NCI-H69 (cell line): ENCODE measurements at places on chromosomes 4 and X.

DNA sequence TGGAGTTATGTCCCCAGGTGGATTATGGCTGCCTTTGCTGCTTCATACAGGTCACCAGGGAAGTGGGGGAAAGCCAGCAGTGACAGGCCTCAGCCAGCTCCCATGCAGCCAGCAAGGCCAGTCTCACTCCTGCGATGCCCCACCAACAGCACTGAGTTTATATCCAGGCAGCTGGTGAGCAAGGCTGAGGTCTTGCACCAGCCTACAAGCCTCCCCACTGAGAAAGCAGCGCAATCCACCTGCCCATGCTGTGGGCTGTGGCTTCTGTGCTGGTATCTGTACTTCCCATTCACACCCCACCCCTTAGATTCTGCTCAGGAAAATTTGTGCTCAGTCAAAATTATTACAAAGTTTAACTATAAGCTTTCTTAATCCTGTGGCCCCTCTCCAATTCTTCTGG, 153.5 kb downstream of the HHIP start:
- no peak for DNase-seq

GRCh38 chrX:9873952-9874351, 87.7 kb downstream of the SHROOM2 start:
- peak; percentile 50 for DNase-seq

- no peak for DNase-seq
Observed at GRCh38 chr4:99310389-99310788, 10.8 kb downstream of the ADH1B start.

GRCh38 chrX:41338436-41338835, 4.5 kb downstream of the DDX3X start:
- DNase-seq = no peak

- DNase-seq = peak; percentile 20
Observed at GRCh38 chrX:109632906-109633504, 8.0 kb upstream of the KCNE5 start.

DNA sequence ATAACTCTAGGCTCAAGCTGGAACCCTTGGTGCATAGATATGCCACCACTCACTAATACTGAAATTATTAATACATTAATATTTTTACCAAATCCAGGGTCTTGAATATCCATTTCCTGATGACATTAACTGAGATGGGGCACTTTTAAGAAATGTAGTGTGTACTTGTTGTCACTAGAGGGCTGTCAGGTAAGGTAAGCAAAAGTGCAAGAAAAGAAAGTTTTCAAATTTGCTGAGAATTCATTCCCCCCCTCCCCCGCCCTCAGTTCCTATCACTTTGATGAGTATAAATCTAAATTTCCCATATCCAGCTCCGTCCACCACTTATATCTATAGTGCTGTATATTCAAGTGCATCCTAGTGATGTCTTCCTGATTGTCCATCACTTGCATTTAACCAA, 20.5 kb upstream of the WDR44 start:
- no peak for DNase-seq

DNA sequence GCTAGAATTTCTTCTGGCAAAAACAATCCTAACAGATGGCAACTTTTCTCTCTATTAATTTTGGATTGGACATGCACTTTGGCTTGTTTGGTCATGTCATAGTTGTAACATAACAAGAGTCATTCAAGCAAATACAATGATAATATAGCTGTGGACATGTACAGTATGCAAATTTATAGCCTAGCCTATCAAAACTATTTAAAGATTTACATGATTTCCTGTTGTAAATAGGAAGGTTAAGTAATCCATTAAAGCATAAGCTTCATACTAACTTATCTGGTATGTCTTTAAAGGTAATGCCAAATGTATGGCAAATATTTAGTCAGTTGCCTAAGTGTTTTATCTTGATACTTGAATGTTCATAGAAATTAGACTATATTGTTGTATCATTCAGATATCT, 45.3 kb downstream of the RPA4 start:
- DNase-seq = no peak

DNA sequence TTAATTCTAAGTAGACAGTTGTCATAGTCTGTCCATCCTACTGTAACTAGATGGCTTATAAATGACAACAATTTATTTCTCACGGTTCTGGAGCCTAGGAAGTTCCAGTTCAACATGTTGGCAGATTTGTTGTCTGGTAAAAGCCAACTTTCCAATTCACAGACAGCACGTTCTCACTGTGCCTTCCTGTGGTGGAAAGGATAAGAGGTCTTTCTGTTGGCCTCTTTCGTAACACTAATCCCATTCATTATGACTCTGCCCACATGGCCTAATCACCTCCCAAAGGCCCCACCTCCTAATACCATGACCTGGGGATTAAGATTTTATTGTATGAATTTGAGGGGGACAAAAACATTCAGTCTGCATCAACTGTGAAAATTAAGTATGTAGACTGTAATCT, 83.2 kb downstream of the GALNTL6 start:
- no peak for DNase-seq

DNA sequence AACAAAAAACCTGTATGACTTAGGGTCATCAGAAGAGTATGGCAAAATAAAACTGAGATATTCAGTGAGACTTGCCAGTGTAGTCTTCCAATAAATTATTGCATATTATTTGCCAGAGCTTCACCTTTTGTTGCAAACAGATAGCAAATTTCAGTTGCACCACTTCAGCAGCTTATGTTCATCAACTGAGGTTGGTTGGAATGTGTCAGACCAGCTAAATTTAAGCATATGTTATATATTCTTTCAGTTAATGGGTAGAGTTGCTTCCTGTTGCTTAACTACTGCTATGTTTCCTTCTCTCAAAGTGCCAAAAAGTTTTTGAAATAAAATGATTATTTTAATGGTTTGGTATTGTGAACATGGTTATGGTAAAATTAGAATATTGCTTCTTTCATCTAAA, 61.5 kb downstream of the GALNT7 start:
- no peak for DNase-seq

DNA sequence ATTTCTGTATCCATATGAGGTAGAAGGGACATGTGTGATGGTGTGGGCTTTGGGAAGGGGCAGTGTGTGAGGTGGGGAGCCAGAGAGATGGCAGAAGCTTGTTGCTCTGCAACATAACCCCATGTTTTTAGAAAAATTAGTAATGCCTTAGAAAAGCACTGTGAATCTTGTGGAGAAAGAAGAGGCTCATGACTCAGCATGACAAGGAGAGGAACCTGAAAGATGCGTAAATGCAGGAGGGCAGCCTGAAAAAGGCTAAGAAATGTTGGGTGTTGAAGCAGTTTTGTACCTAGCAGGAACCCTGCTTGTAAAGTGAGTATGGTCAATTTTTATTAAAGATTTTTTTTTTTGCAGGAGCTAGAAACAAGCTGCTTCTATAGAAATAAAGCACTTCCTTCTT, 59.8 kb downstream of the ARSJ start:
- DNase-seq = no peak

DNA sequence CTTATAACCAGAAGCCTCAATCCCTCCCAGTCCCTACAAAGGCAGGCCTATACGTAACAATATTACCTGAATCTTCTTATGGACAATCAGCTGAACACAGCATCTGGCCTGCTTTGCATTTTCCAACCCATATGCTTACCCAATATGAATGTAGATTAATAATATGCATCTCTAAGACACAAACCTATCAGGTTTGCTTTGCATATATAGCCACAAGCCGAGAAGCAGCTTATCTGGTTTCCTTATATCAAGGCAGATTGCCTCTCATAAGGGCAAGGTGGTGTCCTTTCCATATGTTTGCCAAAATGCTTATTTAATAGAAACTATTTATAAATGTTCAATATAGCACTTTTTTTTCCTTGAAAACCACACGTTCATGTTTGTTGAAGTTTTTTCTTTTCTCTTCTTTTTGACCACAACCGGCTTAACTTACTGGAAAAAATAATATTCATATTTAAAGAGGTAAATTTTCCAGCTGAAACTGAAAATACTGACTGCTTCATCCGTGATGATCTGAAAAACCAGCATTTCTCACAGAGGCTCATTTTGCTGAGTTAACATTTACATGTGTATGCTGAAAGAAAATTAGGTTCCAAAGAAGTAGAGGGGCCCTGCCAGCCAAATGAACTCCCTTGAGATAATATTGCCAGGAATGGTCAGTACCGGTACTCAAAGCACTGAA, 3.8 kb downstream of the IL21 start:
- no peak for DNase-seq

GRCh38 chr4:85798012-85798770, 323.2 kb downstream of the ARHGAP24 start:
- DNase-seq = no peak

GRCh38 chr4:21327976-21328700, 620.4 kb downstream of the KCNIP4 start:
- no peak for DNase-seq

DNA sequence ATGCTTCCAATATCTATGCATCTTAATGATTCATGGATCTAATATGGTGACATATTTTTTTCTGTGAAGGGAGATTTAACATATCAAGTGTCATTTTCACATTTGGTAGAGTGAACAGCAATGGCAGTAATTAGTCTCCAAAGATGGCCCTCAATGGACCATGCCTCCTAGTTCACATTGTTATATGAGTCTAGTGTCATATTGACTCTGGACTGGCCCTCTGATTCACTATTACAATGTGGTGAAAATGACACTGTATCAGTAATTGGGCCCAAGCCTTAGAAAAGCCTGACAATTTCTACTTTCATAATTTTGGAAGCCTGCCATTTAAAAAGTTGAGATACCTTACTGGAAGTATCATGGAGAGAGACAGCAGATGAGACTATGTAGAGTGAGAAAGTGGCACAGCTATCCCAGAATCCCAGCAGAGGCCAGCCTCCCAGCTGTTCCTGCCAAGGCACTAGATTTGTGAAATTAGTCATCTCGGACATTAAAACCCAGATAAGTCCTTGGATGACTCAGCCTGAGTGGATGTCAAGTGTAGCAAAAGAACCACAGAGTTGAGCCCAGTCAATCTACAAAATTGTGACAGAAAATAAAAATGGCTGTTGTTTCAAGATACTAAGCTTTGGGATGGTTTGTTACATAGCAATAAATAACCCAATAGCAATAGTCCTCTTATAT, 68.4 kb downstream of the ARHGEF38 start:
- peak; percentile 15 for DNase-seq
